ENCODE measurements at places on chromosomes 16 and 17. TPM values are rescaled to one million over a fixed set of nuclear protein-coding genes. Genes with fewer than 3 reads are reported as not detected.

The PYY gene
- total RNA-seq: not detected

The NAGS gene
- total RNA-seq: 6.4 TPM

The TUBG2 gene
- 4.7 TPM for total RNA-seq

The DPEP3 gene
- total RNA-seq: not detected

The SP2 gene
- 1.6 TPM for total RNA-seq

The TNFSF13 gene
- 0.66 TPM for total RNA-seq

The FMNL1 gene
- 0.94 TPM for total RNA-seq

The CDH5 gene
- total RNA-seq: 589 TPM

Measured in endothelial cell of coronary artery (primary cell).